Activated T-helper 17 cell treated with anti-CD3 and anti-CD28 coated beads, Interleukin-2, amount 50 U/mL, for 72 hours (primary cell): ENCODE measurements at places on chromosomes 7 and 10. TPM values are rescaled to one million over a fixed set of nuclear protein-coding genes. Genes with fewer than 3 reads are reported as not detected.

RSBN1L gene
- total RNA-seq, result 21.6 TPM

LRIT1 gene
- total RNA-seq, result not detected

CNTNAP2 gene
- total RNA-seq, result not detected

SPDYE8 gene
- not detected for total RNA-seq

CALCR gene
- not detected for total RNA-seq

AKR1C4 gene
- total RNA-seq, result 0.71 TPM

BAIAP2L1 gene
- 6.0 TPM for total RNA-seq

GDF10 gene
- total RNA-seq, result 0.45 TPM

AS3MT gene
- not detected for total RNA-seq

NPM3 gene
- 162 TPM for total RNA-seq

TFR2 gene
- total RNA-seq, result 39.4 TPM

WDR91 gene
- total RNA-seq, result 8.6 TPM

ENTPD7 gene
- total RNA-seq, result 2.9 TPM

TNS3 gene
- 0.71 TPM for total RNA-seq

STOX1 gene
- 0.21 TPM for total RNA-seq

ZYX gene
- 116 TPM for total RNA-seq

TMEM168 gene
- total RNA-seq, result 19.7 TPM

SLC26A5 gene
- not detected for total RNA-seq

CLDN3 gene
- not detected for total RNA-seq

ECD gene
- total RNA-seq, result 27.8 TPM

BUB3 gene
- total RNA-seq, result 324 TPM

ZEB1 gene
- 46.5 TPM for total RNA-seq

CPA4 gene
- total RNA-seq, result 0.22 TPM

CPXM2 gene
- total RNA-seq, result not detected

SLC25A13 gene
- total RNA-seq, result 12.8 TPM

INA gene
- total RNA-seq, result 0.65 TPM

ZNF786 gene
- 5.7 TPM for total RNA-seq

PLXDC2 gene
- not detected for total RNA-seq

UCMA gene
- not detected for total RNA-seq

HOXA3 gene
- not detected for total RNA-seq

EEPD1 gene
- total RNA-seq, result 0.95 TPM

COL1A2 gene
- not detected for total RNA-seq

ASIC3 gene
- total RNA-seq, result 9.0 TPM

NPC1L1 gene
- 0.32 TPM for total RNA-seq

NPSR1 gene
- total RNA-seq, result not detected

WDR86 gene
- not detected for total RNA-seq

KNDC1 gene
- 0.26 TPM for total RNA-seq

MICALL2 gene
- 1.8 TPM for total RNA-seq

IKZF1 gene
- 343 TPM for total RNA-seq

GATA3 gene
- 14.2 TPM for total RNA-seq

EBF3 gene
- not detected for total RNA-seq

VSTM2A gene
- total RNA-seq, result not detected

OPN1SW gene
- total RNA-seq, result not detected

BMPER gene
- 0.45 TPM for total RNA-seq

CYP2E1 gene
- total RNA-seq, result 5.4 TPM

TDRD1 gene
- total RNA-seq, result 0.48 TPM

RARRES2 gene
- not detected for total RNA-seq

MCM7 gene
- 205 TPM for total RNA-seq

NME8 gene
- total RNA-seq, result not detected
